SJSA1 (cell line): ENCODE measurements at places on chromosomes 11 and 22. TPM values are rescaled to one million over a fixed set of nuclear protein-coding genes. Genes with fewer than 3 reads are reported as not detected.

DNA sequence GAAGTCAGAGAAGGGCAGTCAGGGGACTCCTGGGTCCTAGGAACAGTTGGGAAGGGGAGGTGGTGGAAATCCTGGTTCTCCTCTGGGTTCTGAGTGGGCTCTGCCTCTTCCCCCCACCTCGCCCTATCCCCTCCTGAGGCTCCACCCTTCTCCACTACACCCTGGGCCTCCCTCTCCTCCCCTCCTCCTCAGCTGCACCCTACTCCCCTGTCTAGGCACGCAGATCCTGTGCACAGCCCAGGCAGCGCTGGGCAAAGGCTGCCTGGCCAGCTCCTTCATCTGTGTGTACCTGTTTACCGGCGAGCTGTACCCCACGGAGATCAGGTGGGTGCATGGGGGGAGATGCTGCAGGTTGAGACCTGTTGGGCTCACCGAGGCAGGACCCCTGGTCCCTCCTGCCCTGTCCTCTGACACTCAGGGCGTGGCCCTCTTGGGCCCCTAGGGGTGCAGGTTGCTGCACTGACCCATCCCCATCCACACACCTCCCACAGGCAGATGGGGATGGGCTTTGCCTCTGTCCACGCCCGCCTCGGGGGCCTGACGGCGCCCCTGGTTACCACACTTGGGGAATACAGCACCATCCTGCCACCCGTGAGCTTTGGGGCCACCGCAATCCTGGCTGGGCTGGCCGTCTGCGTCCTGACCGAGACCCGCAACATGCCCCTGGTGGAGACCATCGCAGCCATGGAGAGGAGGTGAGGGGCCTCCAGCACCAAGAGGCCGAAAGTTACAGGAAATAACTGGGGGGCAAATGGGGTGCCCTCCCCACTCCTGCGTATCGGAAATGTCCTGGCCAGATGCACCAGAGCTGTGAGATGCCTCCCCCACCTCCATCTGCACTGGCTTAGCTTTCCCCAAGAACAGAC lies 25.3 kb upstream of the POLA2 start:
- no peak for DNase-seq

- DNase-seq = no peak
Observed at GRCh38 chr11:15972838-15973237, 383.5 kb downstream of the SOX6 start.

The SLC22A6 gene
- total RNA-seq = not detected in 2 replicates

- DNase-seq = peak; percentile 69
Observed at GRCh38 chr11:111841370-111842053, 29.9 kb downstream of the ALG9 start.

- no peak for DNase-seq
Observed at GRCh38 chr11:36447947-36448346, 62.1 kb downstream of the TRAF6 start.
